ENCODE measurements at places on chromosomes 2 and 18. TPM values are rescaled to one million over a fixed set of nuclear protein-coding genes. Genes with fewer than 3 reads are reported as not detected.

The SEPTIN10 gene
- 5.6 TPM for total RNA-seq

DNA sequence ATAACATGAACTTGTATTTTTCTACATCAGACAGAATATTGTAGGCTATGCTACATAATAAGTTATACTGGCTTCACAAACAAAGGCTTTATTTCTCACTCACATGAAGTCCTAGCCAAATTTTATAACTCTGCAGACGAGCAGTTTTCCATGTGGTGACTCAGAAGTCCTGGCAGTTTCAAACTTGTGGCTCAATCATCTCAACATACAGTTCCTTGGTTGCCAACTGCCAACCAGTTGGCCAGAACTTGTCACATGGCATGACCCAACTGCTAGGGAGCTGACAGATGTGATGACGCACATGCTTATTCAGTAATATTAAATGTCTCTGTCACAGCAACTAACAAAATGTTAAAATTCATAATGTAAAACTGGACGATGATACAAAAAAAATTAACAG, 63.8 kb upstream of the ZC3H15 start:
- no peaks in the 10 kb centered on the region for H3K36me3 ChIP-seq
- no peak overlapping the region for H3K27ac ChIP-seq
- no peaks in the 10 kb centered on the region for H3K27me3 ChIP-seq
- H3K4me3 ChIP-seq = no peak overlapping the region
- no peak for DNase-seq

DNA sequence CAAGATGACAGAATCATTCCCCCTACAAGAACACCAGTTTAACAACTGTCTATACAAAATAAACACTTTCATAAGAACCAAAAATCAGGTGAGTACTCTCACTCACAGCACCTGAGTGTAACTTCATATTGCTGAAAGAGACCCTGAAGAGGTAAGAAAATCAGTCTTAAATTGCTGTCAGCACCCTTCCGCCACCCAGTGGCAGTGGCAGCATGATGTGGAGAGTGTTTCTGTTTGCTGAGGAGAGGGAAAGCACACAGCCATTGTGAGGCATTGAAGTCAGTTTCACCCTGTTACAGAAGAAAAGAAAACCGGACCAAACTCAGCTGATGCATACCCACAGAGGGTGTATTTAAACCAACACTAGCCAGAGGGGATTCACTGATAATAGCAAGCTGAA, 1240.8 kb upstream of the CRIM1 start:
- no peaks in the 10 kb centered on the region for H3K4me1 ChIP-seq
- no peaks in the 10 kb centered on the region for H3K36me3 ChIP-seq
- no peak for DNase-seq
- no peak overlapping the region for H3K4me3 ChIP-seq
- no peaks in the 10 kb centered on the region for H3K27me3 ChIP-seq

DNA sequence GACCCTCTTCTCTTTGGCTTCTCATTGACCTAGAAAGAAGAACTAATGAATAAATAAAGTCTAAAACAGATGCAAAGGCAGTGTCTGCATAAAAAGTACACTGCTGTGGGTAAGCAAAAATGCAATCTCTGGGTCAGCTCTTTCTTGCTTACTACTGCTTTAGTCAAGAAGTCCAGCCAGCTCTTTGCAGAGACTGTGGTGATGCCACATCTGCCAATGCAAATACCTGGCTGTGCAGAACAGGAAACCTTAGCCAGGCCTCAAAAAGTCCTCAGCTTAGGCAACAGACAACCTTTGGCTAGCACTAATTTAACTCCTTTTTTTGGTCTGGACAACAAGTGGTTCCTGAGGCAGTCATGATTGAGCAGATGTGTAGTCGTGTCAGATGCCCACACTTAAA, 73.6 kb upstream of the RND3 start:
- no peaks in the 10 kb centered on the region for H3K27me3 ChIP-seq
- DNase-seq = no peak
- H3K4me3 ChIP-seq = no peak overlapping the region

DNA sequence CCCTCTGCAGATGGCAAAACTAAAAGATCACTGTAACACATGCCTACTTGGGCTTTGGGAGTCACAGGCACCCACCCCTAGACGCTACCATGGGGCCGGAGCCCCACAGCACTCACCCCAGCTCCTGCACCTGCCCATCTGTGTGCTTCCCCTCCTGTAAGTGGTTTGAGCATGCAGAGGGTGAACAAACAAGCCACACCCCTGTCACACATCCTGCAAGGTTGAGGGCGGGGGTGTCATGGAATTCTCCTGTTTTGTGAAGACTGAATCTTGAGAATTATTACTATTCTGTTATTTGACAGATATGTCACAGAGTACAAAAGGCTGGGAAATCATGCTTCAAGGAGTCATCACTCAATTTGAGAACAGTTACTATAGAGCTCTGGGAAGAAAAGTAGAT, 60.9 kb downstream of the RFTN2 start:
- H3K27me3 ChIP-seq = no peaks in the 10 kb centered on the region
- no peaks in the 10 kb centered on the region for H3K36me3 ChIP-seq
- DNase-seq = peak; percentile 6
- H3K4me1 ChIP-seq = peaks cover 4% of the 10 kb centered on the region

DNA sequence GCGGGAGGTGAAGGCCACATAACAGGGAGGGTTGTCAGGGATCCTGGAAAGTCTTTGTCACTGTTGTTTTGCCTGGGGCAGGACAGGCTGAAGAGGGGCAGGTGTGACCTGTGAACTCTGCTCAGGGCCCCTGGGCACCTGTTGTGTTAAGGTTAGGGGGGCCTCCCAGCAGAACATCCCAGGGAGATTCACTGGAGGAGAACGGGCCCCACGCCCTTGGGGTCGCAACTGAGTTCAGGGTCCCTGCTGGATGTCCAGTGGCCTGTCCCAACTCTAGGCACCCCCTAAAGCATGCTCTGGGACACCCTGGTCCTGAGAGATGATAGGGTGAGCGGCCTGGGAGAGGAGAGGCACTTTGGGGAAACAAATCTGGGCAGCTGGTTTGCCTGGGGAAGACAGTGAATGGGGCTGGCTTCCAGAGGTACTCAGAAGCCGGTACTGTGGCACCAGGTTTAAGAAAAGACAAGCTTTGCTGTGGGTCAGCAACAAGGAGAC, 22.9 kb downstream of the GPR35 start:
- no peak overlapping the region for H3K4me3 ChIP-seq
- no peaks in the 10 kb centered on the region for H3K36me3 ChIP-seq
- no peak for DNase-seq
